ENCODE measurements at places on chromosomes 4 and X. TPM values are rescaled to one million over a fixed set of nuclear protein-coding genes. Genes with fewer than 3 reads are reported as not detected.

Gene SAGE1
- total RNA-seq: not detected

Gene ZAR1
- not detected for total RNA-seq

Gene GAGE12J
- not detected for total RNA-seq

Gene CDKL5
- total RNA-seq: 2.2 TPM

Gene PAGE1
- total RNA-seq: not detected

Gene AMTN
- not detected for total RNA-seq

Gene ITGB1BP2
- total RNA-seq: 0.43 TPM

Gene IBSP
- total RNA-seq: not detected

Gene SPANXC
- not detected for total RNA-seq

Gene RNF175
- 0.16 TPM for total RNA-seq

Gene LINC00632
- 2.4 TPM for total RNA-seq

Gene CXCR3
- not detected for total RNA-seq

Gene EDNRA
- total RNA-seq: 18.7 TPM

Gene RIPPLY1
- not detected for total RNA-seq

Gene COL4A5
- 27.0 TPM for total RNA-seq

Gene SNX12
- 65.1 TPM for total RNA-seq

Gene SLC4A4
- total RNA-seq: 8.5 TPM

Gene CLNK
- total RNA-seq: not detected

Gene PHOX2B
- not detected for total RNA-seq

Gene CXCL8
- total RNA-seq: 1.9 TPM

Gene PNMA6F
- not detected for total RNA-seq

Gene ALG13
- total RNA-seq: 34.2 TPM

Gene PCDH10
- total RNA-seq: 0.79 TPM

Data from bronchial smooth muscle cell (primary cell).